ENCODE measurements at places on chromosomes 4 and X.
A peak's percentile ranks its signal among the peaks of the same experiment; 100 is the strongest.

GRCh38 chr4:168993714-168994510 is 16.1 kb downstream of the CBR4 start:
- no peak for DNase-seq

DNA sequence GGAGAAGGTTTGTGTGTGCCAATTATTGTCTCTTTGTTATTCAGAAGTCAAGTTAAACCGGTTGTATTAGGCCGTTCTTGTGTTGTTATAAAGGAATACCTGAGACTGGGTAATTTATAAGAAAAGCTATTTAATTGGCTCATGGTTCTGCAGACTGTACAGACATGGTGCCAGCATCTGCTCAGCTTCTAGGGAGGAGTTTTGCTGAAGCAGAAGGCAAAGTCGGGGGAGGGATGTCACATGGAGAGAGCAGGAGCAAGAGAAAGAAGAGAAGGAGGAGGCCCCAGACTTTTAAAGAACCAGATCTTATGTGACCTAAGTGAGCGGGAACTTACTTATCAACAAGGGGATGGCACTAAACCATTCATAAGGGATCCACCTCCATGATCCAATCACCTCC is 349.3 kb upstream of the PCDH18 start:
- no peak for DNase-seq

GRCh38 chr4:26032142-26032541 is 118.1 kb downstream of the SMIM20 start:
- DNase-seq: peak; percentile 24

GRCh38 chr4:92074839-92075238 is 228.9 kb upstream of the GRID2 start:
- DNase-seq: no peak
